ENCODE measurements at places on chromosomes 4 and X. TPM values are rescaled to one million over a fixed set of nuclear protein-coding genes. Genes with fewer than 3 reads are reported as not detected.

PIM2 gene
- 2.8 TPM for total RNA-seq

MAGEE1 gene
- total RNA-seq, result 0.65 TPM

BEX5 gene
- total RNA-seq, result not detected

PWWP3B gene
- not detected for total RNA-seq

SORCS2 gene
- total RNA-seq, result not detected

MCF2 gene
- total RNA-seq, result under 0.01 TPM

TMPRSS11E gene
- not detected for total RNA-seq

CYP2U1 gene
- total RNA-seq, result 3.4 TPM

MAMLD1 gene
- total RNA-seq, result 1.5 TPM

SYTL5 gene
- total RNA-seq, result not detected

TCEAL7 gene
- 2.8 TPM for total RNA-seq

SCML2 gene
- total RNA-seq, result 2.5 TPM

GRPR gene
- total RNA-seq, result 0.13 TPM

MAGEC1 gene
- not detected for total RNA-seq

EXOC1L gene
- not detected for total RNA-seq

QRFPR gene
- 0.63 TPM for total RNA-seq

MAGEA2B gene
- total RNA-seq, result not detected

TSPAN7 gene
- total RNA-seq, result 9.6 TPM

BANK1 gene
- total RNA-seq, result 0.06 TPM

RTL3 gene
- total RNA-seq, result under 0.01 TPM

MID1IP1 gene
- 11.3 TPM for total RNA-seq

TMPRSS11D gene
- 0.16 TPM for total RNA-seq

TCP11X2 gene
- not detected for total RNA-seq

MEPE gene
- total RNA-seq, result not detected

MTMR8 gene
- 0.49 TPM for total RNA-seq

FBXW7 gene
- 103 TPM for total RNA-seq

MAGEA6 gene
- total RNA-seq, result not detected

TMPRSS11F gene
- total RNA-seq, result not detected

GPRIN3 gene
- 1.1 TPM for total RNA-seq

AKAP14 gene
- not detected for total RNA-seq

NMU gene
- not detected for total RNA-seq

FTSJ1 gene
- total RNA-seq, result 34.3 TPM

TLR10 gene
- total RNA-seq, result not detected

ADH7 gene
- not detected for total RNA-seq

FAM184B gene
- total RNA-seq, result not detected

MUC7 gene
- not detected for total RNA-seq

TMEM150C gene
- 9.8 TPM for total RNA-seq

SPANXC gene
- not detected for total RNA-seq

MGARP gene
- total RNA-seq, result 0.94 TPM

ALAS2 gene
- total RNA-seq, result not detected

ZNF275 gene
- total RNA-seq, result 5.5 TPM

PLK4 gene
- total RNA-seq, result 14.0 TPM
